Stimulated activated naive CD4-positive, alpha-beta T cell treated with Interleukin-2 at 50 U/mL for 16 hours (primary cell): ENCODE measurements at places on chromosomes 6 and 20.

DNA sequence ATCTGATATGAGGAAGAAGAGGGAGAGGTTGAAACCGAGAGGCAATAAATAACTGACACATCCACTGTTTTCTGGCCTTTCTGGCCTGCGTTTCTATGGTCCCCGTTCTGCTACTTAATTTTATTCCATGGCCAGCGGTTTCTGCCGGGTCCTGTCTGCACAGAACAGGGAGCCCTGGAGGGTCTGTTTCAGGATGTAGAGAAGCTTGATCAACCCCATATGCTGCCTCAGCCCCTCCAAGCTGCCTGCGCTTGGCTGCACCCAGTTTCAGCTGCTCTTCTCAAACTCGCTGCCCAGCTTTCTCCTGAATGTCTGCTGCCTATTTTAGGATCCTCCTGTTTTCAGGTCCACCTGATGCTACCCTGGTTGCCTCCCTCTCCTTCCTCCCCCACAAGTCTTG, 18.5 kb upstream of the PACSIN1 start:
- no peak for DNase-seq

DNA sequence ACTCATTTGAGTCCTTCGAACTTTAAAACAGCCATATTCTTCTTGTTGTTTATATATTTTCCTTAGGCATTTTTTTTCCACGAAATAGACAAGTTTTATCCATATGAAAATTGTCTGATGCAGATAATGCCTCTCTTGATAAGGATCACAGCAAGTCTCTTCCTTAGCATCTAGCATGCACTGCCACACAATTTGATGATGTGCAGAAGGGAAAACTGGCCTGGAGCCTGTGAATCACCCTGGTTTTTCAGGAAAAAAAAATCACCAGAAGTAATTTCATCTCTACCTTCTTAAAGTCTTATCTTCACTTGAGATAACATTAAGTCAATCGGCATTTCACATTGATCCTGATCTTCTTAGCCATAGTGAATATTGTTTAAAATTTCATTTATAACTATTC, 199.8 kb downstream of the TENT5A start:
- no peak for DNase-seq

DNA sequence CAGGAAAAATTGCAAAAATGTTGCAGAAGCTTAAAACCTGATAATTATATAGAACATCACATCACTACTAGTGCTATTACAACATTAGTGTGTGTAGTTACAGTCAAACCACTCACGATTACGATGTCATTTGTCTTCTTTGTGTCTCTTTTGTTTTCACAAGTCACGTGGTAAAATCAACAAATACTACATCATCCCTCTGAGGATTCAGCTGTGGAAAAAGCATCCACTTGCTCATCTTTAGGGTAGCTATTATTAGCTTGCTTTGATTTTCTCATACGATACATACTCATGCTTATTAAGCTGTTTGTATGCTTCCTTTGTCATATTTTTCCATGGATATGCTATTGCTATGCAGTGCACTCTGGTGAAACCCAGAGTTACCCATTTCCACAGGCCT, 22.2 kb upstream of the ATXN1 start:
- no peak for DNase-seq

DNA sequence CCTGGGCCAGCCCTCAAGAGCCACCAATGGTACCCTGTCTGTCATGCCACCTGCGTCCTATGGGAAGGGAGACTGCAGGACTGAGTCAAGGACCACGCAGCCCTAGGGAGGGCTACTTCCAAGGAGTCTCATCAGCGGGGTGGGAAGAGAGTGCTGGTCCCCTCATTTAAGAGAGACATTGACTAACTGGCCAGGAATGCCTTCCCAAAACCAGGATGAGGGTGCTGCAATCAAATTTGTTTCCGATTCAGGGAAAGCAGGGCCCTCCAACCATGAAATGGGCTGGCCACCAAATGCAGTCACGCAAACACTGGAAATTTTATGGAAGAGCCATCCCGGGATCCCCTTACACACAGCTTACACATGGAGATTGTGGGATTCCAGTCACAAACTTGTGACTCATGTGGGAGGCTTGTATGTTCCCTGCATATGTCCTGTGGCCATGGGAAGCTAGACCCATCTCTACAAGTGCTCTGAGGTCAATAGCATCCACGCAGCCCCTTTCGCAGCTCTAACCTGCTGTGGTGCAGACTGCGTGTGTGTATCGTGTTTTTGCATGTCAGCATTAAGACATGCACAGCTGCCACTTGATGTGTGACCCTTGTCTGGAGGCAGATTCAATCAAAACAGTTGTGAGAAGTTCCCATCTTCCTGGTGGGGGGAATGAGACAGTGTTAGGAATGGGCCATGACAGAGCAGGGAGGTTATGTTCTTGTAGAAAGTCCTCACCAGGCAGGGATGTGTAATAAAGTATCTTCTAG, 53.0 kb upstream of the CST7 start:
- DNase-seq: no peak

GRCh38 chr20:49503176-49503575, 20.7 kb upstream of the KCNB1 start:
- no peak for DNase-seq

- DNase-seq: no peak
Observed at GRCh38 chr6:116244284-116244683, 9.6 kb downstream of the TSPYL4 start.

DNA sequence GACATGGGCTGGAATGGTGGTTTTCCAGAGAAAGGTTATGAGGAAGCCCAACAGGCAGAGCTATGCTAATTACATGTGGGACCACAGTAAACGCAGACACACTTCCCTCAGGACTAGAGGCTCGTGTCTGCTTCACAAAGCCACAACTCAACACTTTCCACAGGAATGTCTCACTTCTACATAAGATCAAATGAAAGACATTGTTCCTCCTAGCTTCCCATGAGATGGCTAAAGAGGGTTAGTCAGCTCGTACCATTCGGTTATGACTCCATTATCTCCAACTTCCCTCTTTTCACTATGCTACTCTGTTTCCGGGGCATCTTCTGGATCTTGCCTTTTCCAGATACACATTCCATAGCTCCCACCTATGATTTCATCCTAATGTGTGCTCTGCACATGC, 29.1 kb upstream of the ZC3H12D start:
- DNase-seq: no peak

- DNase-seq: no peak
Observed at GRCh38 chr6:107803957-107804356, 20.2 kb downstream of the SCML4 start.

DNA sequence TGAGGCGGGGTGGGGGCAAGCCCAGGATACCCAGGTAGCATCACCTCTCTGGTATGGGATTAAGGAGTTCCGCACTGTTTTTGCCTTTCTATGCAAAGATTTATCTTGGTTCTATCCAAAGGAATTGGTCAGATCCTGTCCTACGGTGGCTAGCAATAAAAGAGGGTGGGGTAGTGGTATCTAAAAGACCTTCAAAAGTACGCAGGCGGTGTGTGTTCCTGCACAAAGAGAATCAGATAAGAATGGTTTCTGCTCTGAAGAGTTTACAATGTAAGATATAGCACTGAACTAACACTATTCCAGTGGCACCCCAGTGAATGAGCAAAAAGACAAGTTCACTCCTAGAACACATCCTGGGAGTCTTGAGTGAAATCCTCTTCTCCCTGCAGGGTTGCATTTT, 6.3 kb downstream of the MRPS18A start:
- no peak for DNase-seq

DNA sequence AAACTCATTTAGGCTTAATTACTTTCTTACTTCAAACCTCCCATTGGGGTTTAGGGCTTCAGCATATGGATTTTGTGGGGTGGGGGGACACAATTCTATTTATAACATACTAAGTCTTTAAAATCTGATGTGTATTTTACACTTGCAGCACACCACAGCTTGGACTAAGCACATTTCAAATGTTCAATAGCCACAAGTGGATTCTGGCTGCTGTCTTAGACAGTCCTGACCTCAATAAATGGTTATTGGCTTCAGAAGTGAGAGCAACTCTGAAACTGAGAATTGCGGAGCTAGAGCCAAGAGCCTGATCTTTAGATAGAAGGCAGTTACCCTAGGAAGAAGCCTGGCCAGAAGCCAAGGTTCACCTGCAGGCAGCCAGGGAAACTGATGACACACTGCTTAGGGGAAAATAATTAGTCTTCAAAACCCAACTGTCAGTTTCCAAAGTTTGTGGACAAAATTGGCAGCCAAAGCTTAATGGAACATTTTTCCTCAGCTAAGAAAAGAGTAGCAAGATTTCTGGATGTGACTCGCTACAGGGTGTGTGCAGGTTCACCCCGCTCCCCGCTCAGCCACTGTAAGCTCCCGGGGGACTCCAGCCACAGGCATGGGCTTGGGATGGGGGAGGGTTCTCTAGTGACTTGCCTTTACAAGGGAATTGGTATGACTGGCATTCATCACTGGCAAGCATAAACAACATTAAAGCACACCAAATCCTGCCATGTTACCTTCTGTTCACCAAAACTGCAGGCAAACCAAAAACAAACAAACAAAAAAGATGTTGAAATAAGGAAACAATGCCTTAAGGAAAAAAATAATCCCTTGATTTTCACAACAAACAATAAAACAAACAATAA, 219.8 kb downstream of the TFAP2A start:
- DNase-seq: no peak

DNA sequence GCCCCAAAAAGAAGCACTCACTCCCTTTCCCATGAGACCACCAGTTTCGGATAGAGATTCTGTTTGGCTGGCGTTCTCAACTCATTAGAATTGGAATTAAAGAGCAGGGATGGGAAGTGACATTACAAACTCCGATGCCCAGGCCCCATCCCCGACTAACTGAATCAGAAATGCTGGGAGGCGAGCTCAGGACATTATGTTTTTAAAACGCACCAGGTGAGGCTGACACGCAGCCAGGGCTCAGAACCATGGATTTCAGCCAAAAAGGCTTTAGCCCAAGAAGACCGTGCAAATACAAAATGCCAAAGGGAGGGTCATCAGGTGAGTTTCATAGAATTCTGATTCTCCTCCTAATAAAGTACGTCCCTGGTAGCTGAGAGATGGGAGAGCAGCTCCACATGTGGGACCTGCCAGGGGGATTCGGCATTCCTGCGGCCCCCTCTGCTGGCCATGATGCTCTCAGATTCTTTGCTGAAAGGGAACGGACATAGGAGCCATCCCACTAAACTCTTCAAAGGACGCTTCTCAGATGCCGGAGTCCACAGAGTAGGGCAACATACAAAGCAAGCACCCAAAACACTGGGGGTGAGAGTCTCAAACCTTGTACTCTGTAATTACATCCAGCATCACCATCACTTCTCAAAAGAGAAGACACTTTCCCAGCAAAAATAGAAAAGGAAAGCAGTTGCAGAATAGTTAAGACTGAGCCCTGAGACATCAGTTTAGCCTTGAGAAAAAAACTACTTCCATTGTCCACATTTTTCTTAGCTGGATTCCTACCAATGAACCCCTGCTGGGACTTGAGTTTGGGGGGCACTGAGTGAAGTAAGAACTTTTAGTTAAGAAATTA, 205.2 kb downstream of the BMP7 start:
- no peak for DNase-seq

DNA sequence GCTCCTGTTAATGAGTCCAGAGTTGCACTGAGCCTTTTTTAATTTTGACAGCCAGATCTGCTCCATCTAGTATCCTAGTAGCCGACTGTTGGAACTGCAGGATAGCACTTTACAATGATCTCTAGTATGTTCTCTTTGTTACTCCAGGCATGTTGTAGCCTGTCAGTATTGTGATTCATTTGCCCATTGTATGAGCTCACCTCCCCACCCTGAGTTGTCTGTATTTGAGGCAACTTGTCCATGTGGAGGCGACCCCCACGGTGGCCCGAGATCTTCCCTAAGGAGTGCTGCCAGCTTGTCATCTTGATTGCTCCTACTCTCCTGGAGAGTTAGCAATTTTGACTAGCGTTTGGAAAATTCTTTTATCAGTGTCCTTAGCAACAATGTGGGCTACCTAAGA, 67.2 kb downstream of the DHX35 start:
- no peak for DNase-seq

DNA sequence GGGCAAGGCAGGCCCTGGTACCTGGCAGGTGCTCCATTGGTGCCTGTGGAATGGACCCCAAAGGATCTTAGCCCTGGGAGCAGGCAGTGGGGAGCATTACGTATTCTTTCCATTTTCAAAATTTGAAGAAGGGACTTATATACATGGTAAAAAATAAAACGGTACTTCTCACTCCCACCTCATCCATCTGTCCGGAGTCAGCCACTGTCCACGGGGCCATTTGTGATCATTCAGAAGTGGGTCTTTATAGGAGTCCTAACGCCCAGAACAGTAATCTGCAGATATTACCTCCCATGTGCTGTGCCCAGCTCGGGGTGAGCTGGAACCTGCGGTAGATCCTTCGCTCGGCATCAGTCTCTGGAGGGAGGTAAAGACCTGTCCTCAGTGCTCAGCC, 110.4 kb downstream of the SYCP2 start:
- DNase-seq: no peak

DNA sequence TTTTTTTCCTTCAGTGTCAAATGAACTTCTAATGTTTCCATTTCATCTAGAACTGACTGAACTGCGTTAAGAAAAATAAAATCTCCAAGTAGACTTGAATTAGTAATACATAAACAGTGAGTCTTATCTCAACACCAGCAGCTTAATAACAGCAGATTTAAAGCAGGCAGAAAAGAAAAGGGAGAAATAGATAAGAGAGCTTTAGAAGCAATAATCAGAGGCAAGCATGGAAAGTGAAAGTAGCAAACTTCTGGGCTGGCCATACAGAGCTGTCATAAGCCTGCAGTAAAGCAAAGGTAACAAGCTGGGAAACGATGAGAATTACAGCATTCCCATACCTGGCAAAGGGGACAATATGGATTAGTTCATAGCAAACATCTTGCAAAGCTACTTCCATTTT, 16.9 kb upstream of the ANGPT4 start:
- no peak for DNase-seq

- no peak for DNase-seq
Observed at GRCh38 chr6:44111434-44112417, 15.5 kb downstream of the MRPL14 start.

GRCh38 chr6:137086031-137086430, 41.3 kb upstream of the IL20RA start:
- no peak for DNase-seq

DNA sequence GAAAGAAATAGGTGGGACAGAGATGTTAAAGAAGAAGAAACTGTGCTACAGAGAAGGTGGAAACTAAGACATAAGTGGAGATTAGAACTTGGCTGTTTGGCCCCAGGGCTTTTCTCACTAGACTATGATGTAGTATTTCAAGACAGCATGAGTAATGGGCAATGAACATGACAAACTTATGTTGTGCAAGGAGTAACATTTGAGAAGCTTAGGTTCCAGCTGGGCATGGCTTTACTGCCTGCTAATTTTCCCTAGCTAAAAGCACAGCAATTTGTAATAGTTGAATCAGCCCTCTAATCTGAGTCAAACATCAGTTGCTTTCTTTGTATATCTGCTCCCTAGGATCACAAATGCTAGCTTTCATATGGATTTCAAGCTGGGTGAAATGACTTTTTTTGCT, 294.3 kb upstream of the BMP2 start:
- DNase-seq: no peak

- DNase-seq: no peak
Observed at GRCh38 chr6:63584125-63584514, 11.8 kb downstream of the LOC128125822 start.
